ENCODE measurements at places on chromosomes 1 and 21.

DNA sequence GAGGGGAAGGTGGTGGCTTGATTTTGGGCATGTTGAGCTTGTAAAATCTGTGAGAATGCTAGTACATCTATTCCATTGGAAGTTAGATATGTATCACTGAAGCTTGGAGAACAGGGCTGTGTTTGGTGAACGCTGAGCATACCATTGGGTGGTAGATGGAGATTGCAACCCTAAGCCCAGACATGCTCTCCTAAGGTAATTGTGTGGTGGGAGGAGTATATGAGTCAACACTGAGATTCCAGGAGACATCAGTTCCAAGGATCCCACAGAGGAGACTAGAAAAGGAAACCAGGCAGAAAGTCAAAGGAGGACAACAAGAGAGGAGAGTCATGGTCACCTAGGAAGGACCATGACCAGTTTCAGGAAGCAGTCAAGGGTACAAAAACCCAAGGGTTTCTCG lies 60.4 kb downstream of the KIF21B start:
- DNase-seq = no peak

DNA sequence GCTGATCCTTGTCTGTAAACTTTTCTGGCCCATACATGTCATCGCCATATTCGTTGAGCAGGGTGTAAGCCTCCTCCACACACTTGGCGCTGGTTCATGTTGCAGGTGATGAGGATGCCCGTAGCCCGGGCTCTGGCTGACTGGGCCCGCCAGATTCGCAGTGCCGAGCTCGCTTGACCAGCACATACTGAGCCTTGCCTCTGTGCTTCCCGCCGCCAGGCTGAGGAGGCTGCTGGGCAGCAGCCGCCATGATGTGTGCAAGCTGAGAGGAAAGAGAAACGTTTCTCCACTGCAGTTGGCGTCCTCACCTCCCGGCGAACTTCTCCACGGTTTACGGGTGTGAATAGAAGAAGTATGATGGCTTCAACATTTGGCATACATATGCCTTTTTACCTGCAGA lies 89.2 kb downstream of the LTN1 start:
- no peak for DNase-seq

DNA sequence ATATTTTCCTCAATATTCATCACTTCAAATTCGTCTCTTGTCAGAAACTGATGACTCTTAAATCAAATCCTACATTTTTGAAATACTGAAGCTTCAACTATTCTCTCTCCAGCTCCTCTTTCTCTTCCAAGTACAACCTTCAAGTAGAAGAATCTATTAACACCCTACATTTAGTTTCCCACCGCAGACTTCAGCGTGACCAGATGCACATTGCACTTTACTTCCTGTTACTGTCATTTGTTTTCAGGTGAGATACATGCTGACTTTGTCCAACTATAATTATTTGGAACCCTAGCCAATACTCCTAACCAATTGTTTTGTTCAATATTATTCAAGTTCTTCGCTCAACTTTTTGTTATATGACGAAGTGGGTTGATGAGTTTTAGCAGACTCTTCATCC lies 116.0 kb downstream of the MRPL39 start:
- DNase-seq = no peak

DNA sequence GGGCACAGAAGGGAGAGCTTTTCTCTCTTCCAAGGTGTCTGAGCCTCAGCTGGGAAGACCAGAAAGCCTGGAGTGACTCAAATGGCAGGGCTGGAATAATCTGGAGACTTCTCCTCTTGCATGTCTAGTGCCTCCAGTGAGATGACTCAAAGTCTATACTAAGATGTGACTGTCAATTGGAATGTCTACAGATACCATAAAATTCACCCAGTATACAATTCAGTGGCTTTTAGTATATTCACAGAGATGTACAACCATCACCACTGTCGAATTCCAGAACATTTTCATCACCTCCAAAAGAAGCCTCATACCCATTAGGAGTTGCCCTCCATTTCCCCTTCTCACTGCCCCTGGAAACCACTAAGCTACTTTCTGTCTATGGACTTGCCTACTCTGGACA lies 47.9 kb upstream of the CNN3 start:
- DNase-seq = peak; percentile 97

- DNase-seq = peak; percentile 5
Measured at GRCh38 chr21:39972976-39973770, 105.9 kb downstream of the PCP4 start.

GRCh38 chr1:198934901-198935305 lies 296.1 kb downstream of the PTPRC start:
- DNase-seq = peak; percentile 47

GRCh38 chr1:54294887-54295286 lies 94.9 kb downstream of the MRPL37 start:
- DNase-seq = peak; percentile 80

GRCh38 chr1:11535761-11536572 lies 57.0 kb downstream of the DISP3 start:
- DNase-seq = no peak

GRCh38 chr1:40939320-40940059 lies 40.0 kb upstream of the CTPS1 start:
- no peak for DNase-seq

GRCh38 chr1:229672246-229672645 lies 46.2 kb downstream of the URB2 start:
- DNase-seq = no peak

GRCh38 chr1:117605164-117605773 lies 579 bp upstream of the TENT5C start:
- DNase-seq = no peak

DNA sequence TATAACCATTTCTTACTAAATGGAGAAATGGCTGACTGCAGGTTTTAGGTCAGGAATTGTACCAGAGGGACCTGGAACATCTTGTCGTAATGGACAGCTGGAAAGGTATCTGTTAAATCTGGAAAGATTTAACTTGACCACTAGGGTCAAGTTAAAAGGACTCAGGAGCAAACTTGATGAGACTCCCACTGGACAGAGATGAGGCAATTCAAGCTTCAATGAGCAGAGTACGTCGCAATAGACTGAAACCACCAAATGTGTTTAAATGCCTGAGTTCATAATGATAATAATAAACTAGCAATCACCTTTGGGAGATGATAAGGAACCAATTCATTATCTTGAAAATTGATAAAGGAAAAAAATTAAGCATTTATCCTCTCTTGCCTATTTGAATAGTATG lies 8.7 kb downstream of the IFNLR1 start:
- DNase-seq = no peak

- no peak for DNase-seq
Measured at GRCh38 chr1:199182186-199182843, 543.5 kb downstream of the PTPRC start.

- no peak for DNase-seq
Measured at GRCh38 chr1:13976485-13976884, 276.5 kb downstream of the PRDM2 start.

DNA sequence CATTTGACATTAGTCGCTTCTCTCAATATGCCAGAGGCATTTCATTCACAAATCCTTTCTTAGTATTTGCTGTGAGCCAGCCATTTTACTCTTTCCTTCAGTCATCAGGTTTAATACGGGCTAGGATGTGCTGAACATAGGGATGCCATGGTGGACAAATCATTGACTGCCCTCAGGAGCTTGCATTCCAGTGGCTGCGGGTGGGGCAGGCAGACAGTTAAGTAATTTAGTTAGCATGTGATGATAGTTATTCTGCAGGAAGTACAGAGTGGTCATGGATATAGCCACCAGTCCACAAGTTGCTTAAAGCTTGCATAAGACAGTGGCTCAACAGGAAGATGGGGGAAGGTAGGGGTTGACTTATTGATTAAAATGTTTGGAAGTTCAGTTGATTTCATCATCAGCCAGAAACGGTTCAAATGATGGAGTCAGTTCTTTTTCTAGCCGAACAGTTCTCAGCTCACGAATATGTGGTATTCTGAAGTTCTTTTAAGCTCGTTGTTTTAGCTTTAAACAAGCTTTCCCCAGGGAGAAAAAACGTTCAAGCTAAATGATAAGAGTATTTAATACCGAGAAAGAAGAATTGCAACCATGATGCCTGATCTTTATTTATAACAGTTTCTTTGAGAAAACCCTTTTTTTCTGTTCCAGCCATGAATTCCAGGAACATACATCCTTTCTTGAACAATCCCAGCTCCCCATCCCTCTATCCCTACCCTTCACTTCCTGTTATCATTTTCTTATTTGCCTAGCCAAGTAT lies 1.4 kb downstream of the SLC22A15 start:
- DNase-seq = peak; percentile 81

GRCh38 chr1:211343607-211344006 lies 17.0 kb downstream of the TRAF5 start:
- DNase-seq = peak; percentile 28

DNA sequence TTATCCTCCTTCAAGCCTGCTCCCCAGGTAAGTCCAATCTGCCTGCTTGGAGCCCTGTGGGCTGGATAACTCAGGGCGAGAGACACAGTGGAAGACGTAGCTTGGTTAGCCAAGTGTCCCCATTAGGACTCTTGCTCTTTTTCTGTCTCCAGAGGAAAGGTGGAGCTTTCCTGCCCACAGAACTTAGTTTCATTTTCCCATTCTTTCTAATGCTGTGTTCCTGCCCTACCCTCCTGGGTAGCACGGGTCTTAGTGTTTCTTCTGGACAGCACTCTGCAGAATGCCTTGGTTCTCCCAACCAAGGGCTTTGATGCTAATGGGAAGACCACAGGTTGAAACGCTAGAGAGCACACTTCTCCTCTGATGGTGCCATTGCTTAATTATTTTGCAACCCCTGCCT lies 92.5 kb upstream of the LRRC8D start:
- no peak for DNase-seq

- DNase-seq = no peak
Measured at GRCh38 chr1:243272401-243272800, 16.6 kb downstream of the SDCCAG8 start.

GRCh38 chr1:44515416-44515815 lies 110.4 kb downstream of the RNF220 start:
- peak; percentile 6 for DNase-seq

GRCh38 chr1:24379733-24380315 lies 33.8 kb downstream of the STPG1 start:
- no peak for DNase-seq

DNA sequence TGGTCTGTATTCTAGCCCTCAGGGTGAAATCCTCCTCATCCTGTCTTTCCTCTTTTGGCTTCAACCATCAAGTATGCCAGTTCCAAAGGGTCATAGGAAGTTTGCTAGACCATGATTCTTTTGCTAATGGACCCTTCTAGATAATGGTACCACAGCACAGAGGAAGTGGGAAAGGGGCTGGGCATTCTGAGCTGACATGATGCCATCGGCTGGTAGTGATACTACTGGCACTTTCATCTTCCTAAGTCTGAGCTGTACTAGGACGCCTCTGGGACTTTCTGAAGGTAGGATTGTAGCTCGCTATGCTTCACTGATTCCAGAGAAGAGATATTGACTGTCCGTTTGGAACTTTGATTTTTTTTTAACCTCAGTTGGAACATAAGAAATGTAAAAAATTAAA lies 11.4 kb downstream of the FASLG start:
- no peak for DNase-seq

GRCh38 chr1:243475966-243476365 lies 220.1 kb downstream of the SDCCAG8 start:
- peak; percentile 88 for DNase-seq

GRCh38 chr1:159686599-159687299 lies 27.6 kb downstream of the CRP start:
- DNase-seq = no peak

DNA sequence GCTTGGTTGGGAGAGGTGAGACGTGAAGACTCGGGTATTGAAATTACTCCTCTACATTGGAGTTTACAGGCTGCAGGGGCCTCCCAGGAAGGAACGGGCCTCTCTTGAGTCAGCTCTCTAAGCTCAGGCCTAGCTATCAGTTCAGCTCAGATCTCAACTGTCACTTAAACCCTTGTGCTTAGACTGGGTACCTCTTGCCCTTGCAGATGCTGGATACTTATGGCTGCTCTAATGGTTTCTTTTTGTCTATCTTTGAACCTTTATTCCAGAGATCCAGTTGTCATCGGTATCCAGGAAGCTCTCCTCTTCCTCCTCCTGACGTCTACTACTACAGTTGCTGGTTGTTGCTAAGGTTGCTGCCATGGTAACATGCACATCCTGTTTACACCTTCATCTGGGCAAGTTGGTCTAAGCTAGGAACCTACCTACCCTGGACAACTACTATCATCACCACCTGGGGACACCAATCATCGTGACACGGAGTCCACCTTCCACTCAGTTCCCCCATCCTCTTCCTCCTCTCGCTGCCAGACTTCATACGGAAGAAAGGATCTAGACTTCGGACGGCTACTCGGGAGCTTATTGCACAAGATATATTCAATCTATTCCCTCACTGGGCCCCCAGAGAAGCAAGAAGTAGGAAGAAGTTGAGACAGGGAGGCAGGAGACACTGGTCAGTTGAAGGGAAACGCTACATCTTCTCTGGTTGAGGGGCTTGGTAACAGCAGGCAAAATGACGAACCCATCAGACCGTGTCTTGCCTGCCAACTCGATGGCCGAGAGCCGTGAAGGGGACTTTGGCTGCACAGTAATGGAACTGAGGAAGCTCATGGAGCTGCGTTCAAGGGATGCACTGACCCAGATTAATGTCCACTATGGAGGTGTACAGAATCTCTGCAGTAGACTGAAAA lies 56.1 kb downstream of the ATP2B4 start:
- no peak for DNase-seq

- DNase-seq = peak; percentile 79
Measured at GRCh38 chr1:53541761-53542550, 82.8 kb downstream of the DMRTB1 start.

- no peak for DNase-seq
Measured at GRCh38 chr21:42547001-42547905, 33.6 kb downstream of the SLC37A1 start.

DNA sequence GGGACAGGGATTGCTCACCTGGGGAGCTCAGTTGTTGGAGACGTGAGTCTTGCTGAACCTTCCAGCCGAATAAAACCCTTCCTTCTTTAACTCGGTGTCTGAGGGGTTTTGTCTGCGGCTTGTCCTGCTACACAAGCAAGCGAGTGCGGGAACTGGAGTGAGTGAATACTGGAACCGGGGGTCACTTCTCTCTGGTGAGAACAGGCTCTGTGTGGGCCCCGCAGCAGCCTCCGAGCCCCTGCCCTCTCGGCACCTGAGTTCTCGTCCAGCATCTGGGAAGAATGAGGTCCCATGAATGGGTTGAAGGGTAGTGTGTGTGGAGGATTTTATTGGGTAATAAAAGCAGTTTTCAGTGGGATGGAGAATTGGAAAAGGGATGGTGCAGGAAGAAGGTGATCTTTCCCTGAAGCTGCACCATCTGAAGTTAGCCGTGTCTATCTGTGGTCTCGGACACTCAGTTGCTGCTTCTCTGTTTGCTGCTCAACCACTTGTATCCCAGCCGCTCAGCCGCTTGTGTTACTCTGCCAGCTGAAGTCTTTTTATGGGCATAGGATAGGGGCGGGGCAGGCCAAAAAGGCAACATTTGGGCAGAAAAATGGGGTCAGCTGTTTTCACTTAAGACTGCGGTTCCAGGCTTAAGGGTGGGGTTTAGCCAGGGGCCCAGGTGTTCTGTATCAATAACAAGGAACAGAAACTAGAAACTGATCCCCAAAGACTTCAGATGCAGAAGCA lies 450.6 kb upstream of the CAMK1G start:
- no peak for DNase-seq

DNA sequence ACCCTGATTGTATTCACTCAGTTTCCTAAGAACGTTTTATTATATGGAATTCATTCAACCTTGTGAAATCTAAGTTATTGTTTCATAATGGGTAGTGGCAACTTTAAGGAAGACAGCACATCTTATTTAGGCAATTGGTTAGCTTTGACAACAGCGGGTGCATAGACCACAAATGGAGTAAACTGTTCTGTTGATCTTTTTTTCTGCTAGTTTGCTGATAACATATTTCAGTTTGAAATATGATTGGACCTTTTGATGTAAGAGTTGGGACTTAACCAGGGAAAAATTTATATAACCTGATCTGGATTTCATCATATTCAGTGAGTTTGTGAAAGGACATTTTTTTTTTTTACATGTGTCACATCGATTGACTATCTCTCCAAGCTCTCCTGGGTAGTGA lies 151.7 kb downstream of the HLX start:
- DNase-seq = no peak

Data from fibroblast of skin of right biceps (primary cell).